ENCODE measurements at places on chromosomes 5 and 9.

- peak; percentile 42 for DNase-seq
Observed at GRCh38 chr5:56950626-56951125, 1.2 kb downstream of the MIER3 start.

- DNase-seq = no peak
Observed at GRCh38 chr5:145509336-145510136, 325.6 kb downstream of the PRELID2 start.

DNA sequence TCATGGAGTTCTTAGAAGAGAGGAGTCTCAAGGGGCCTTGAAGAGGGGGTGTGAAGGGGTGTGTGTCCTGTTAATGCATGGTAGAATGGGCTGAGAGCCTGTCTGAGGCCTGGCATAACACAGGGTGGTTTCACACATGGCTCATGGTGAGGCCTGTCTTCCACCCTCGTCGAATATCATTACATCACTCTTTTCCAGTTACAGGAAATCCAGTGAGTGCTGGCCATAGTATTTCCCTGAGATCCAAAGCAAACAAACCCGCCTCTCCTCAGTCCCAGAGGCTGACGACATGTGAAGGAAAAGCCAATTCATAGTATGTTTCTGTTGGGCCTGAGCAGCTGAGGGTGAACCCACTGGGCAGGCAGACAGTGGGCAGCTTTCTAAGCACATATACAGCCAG lies 159.4 kb upstream of the NR3C1 start:
- DNase-seq = no peak

DNA sequence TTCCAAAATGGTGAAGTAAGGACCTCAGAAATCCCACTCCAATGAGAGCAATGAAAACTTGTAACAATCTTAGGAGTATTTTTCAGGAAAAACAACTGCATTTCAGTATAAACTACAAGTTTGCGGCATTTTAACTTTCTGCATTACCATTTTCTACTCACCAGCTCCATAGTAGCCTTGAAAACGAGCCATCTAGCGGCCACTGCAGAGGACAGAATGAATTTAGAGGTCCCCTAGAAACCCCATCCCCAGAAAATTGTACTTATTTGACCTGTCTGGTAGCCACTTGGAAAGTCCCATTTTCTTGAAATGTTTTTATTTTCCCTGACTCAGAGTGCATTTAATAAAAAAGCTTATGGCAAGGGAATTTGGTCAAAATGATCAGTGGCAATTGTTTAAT lies 205.4 kb upstream of the ITGA1 start:
- no peak for DNase-seq

GRCh38 chr9:742914-743589 lies 98.4 kb upstream of the DMRT1 start:
- no peak for DNase-seq

- no peak for DNase-seq
Observed at GRCh38 chr9:97755618-97756267, 58.6 kb upstream of the XPA start.

DNA sequence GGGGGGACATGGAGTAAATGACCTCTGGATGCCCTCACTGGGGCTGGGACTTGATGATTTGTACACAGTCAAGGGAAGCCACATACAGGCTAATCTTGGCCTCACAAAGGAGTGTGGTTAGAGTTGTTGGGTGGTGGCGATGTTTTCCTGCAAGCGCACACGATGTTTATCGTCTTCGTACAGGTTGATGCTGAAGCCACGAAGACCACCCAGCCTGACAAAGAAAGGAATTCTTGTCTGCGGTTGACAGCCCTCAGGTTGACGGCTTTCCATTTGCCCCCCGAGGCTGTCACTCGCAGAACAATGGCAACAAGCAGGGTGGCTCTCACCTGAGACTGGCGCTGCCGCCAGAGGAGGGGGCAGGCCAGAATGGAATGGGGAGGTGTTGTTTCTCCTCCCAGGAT lies 14.1 kb upstream of the XPA start:
- DNase-seq = no peak

- DNase-seq = no peak
Observed at GRCh38 chr5:14183187-14183939, 40.2 kb downstream of the TRIO start.

- no peak for DNase-seq
Observed at GRCh38 chr9:98902925-98903324, 40.8 kb upstream of the COL15A1 start.

GRCh38 chr9:72065076-72065475 lies 4.7 kb upstream of the C9orf57 start:
- no peak for DNase-seq

- no peak for DNase-seq
Observed at GRCh38 chr5:101338226-101338625, 435.1 kb upstream of the ST8SIA4 start.

GRCh38 chr5:10452768-10453331 lies 11.2 kb downstream of the ROPN1L start:
- DNase-seq = peak; percentile 24

DNA sequence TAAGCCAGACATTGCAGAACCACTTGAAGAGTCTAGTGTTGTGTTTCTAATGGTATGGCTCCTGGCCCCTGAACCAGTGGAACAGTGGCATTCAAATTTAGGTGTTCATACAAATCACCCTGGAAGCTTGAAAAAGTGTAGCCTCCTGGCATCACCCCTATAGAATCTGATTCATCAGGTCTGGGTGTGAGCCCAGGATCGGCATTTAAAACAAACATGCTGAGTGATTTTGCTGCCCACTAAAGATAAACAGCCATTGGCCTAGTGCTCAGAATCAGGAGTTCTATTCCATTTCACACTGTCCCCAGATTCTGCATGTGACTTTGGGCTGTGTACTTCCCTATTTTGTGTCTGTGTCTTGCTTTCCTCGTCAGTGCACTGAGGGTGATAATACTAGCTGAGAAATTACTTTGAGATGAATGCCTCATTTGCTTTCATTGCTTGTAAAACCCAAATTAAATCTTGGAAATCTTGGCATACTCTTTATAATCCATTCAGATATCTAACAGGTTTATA lies 241.5 kb upstream of the CLINT1 start:
- DNase-seq = no peak

- DNase-seq = no peak
Observed at GRCh38 chr5:133884569-133885311, 83.7 kb downstream of the C5orf15 start.

GRCh38 chr5:180683220-180683922 lies 34.0 kb upstream of the FLT4 start:
- DNase-seq = no peak

GRCh38 chr9:88782931-88783710 lies 208.1 kb upstream of the S1PR3 start:
- no peak for DNase-seq
